EH (cell line): ENCODE measurements at places on chromosomes 7 and 10.

DNA sequence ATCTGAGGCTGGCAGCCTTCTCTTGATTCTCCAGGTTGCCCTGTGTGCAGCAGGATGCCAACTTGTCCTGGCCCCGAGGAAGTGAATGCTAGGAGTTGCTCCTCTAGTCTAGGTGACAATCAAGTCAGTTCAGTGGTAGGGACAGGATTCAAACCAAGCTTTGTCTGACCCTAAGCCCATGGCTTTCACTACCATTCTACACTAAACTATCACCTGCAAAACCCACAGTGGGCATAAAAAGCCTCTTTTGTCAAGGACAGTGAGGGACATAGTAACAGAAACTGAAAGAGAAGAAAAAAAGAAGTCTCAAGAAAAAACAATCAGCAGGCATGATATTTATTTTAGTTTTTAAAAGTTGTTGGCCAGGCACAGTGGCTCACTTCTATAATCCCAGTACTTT is 33.5 kb downstream of the KCNMA1 start:
- DNase-seq = no peak

GRCh38 chr10:4568731-4569130 is 257.3 kb upstream of the AKR1E2 start:
- DNase-seq = no peak

DNA sequence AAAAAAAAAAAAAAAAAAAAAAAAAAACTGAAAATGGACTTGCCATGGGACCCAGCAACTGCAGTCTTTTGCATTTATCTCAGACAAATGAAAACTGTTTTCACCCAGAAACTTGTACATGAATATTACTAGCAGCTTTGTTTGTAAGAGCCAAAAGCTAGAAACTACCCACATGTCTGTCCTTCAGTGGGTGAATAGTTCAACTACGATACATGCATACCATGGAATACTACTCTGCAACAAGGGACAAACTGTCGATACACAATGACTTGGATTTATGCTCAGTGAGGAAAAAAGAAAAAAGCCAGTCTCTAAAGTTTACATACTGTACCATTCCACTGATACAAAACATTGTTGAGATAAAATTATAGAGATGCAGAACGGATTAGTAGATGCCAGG is 195.6 kb downstream of the KIAA1217 start:
- no peak for DNase-seq

DNA sequence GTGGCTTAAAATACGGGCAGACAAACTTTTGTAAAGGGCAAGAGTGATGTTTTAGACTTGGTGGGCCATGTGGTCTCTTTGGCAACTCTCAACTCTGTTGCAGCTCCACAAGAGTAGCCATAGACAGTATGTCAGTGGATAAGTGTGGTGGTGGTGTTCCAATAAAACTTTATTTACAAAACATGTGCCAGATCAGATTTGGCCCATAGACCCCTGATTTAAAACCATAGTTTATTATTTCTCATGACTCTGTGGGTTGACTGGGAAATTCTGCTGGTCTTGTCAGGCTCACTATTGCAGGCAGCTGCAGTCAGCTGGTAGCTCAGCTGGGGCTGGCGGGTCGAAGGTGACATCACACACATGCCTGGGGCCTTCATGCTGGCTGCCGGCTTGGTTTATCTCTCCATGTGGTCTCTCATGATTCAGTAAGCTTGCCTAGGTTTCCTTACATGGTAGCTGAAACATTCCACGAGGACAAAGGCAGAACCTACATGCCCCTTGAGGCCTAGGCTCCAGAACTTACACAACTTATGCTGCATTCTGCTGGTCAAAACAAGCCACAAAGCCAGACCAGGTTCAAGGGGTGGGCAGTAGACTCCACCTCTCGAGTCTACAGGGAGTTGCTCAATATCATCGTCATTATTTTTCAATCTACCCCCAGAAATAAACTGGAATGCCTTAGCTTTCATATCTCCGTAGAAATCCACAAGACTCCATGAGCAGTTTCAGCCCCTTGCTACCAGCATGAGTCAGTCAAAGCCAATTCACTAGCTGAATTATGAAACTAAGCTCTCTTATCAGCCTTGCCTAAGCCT is 245.7 kb downstream of the WDR11 start:
- no peak for DNase-seq

- peak; percentile 85 for DNase-seq
Measured at GRCh38 chr7:47379629-47380324, 202.1 kb downstream of the TNS3 start.

DNA sequence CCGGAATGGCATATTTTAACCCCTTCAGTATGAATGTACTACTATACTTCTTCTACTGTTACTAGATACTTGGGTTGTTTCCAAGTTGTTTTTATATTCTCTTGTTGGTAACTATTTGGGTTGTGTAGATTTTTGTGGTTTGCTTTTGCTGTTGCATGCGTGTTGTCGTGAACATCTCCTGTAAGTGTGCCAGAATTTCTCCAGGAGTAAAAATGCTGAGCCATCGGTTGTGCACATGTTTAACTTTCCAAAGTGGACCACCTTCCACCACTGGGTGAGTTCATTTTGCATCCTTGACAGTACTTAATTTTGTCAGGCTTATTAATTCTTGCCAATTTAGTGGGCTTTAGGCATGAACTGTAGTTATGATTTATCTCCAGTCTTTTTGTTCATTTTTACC is 47.9 kb downstream of the CSGALNACT2 start:
- peak; percentile 20 for DNase-seq
